ENCODE measurements at places on chromosomes 1 and 21. TPM values are rescaled to one million over a fixed set of nuclear protein-coding genes. Genes with fewer than 3 reads are reported as not detected.

Gene AMIGO1
- 18.0 TPM for polyA plus RNA-seq

Gene PRAMEF4
- not detected for polyA plus RNA-seq

Gene PADI3
- not detected for polyA plus RNA-seq

Gene HEYL
- 9.0 TPM for polyA plus RNA-seq

Gene TMPRSS15
- polyA plus RNA-seq: 0.38 TPM

Gene SRM
- polyA plus RNA-seq: 52.5 TPM

Gene PDZK1IP1
- polyA plus RNA-seq: 0.61 TPM

Gene FMO1
- polyA plus RNA-seq: 32.2 TPM

Gene TMCO4
- polyA plus RNA-seq: 14.4 TPM

Gene C1orf115
- polyA plus RNA-seq: 20.3 TPM

Gene GBP3
- polyA plus RNA-seq: 5.0 TPM

Gene OR2L13
- polyA plus RNA-seq: 0.04 TPM

Gene TDRD5
- 0.27 TPM for polyA plus RNA-seq

Gene GJA4
- polyA plus RNA-seq: 19.4 TPM

Gene ACOT11
- 7.2 TPM for polyA plus RNA-seq

Gene CFHR3
- 0.24 TPM for polyA plus RNA-seq

Gene PIGK
- 34.7 TPM for polyA plus RNA-seq

Gene HTR6
- polyA plus RNA-seq: not detected

Gene DNAH14
- polyA plus RNA-seq: 4.0 TPM

Gene TMEM51
- polyA plus RNA-seq: 9.4 TPM

Measured in ovary (tissue), 10 donors.